ENCODE measurements at places on chromosomes 2 and 18.

- no peak for DNase-seq
Observed at GRCh38 chr2:151638990-151639389, 95.3 kb downstream of the NEB start.

- no peak for DNase-seq
Observed at GRCh38 chr2:114222344-114222743, 220.1 kb upstream of the DPP10 start.

GRCh38 chr18:6374935-6375529 is 39.7 kb downstream of the L3MBTL4 start:
- no peak for DNase-seq

GRCh38 chr2:213046431-213046830 is 105.0 kb downstream of the IKZF2 start:
- DNase-seq: no peak

- DNase-seq: no peak
Observed at GRCh38 chr2:80007777-80008503, 296.6 kb downstream of the LRRTM1 start.

GRCh38 chr18:61503688-61504087 is 170.5 kb downstream of the CDH20 start:
- DNase-seq: no peak

DNA sequence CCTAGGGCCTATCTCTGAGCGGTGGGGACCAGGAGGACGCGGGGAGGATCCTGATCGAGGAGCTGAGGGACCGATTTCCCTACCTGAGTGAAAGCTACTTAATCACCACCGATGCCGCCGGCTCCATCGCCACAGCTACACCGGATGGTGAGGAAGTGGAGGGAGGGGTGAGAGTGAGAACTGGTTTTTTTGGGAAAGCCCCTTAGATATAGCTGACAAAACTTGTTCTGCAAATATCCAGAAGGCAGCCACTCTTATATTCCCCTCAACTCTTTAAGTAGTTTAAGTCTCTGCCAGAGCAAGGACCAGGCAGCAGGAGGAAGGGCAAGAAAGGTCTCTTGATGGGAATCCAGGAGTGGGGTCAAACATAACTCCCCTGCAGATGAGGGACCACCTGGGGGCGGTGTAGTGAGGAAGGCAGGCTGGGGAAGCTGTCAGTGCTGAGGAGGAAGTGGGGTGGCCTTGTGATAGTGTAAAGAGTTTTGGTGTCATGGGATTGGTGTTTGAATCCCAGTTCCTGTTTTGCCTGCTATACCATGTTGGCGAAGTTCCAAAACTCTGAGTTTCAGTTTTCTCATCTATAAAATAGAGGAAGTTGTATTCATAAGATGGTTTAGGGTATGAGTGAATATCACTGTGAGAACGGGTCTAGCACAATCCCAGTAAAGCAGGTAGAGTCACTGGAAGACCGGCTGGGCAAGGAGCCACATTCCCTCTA is 3.4 kb downstream of the NAGK start:
- peak; percentile 86 for DNase-seq

DNA sequence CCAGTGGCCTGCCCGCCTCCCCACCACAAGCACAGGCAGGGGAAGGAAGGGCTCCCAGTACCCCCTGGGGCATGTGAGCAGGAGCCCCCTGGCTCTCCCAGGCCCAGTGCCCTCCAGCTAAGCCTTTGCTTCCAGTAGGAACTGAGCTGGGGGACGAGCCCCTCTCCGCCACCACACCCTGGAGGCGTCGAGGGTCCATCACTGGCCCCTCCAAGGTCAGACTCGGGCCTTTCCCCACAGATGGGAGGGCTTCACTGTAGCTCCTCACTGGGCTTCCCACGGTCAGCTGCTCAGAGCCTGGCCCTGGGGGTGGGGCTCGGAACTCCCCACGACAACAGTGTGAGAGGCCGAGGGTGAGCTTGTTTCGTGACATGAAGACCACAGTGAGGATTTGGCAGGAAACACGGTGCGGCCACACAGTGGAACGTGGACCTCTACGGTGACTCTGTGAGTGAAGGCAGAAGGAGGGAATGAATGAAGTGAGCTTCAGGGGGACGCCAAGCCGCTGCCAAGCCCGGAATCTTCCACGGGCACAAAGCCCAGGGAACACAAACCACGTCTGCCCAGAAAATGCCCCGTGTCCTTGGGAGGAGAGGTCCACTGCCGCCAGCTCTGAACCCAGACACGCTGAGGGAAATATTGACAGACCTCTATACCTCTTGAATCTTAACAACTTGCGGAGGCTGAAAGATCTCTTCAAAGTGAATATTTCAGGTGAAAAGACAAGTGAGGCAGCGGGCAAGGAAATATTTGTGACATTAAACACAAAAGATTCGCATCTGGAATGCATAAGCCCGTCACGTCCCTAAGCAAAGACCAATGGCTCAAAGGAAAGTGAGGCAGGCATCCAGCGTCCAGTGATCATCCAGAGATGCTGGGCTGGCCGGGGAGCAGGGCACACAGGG is 144.8 kb upstream of the GPC1 start:
- DNase-seq: no peak

DNA sequence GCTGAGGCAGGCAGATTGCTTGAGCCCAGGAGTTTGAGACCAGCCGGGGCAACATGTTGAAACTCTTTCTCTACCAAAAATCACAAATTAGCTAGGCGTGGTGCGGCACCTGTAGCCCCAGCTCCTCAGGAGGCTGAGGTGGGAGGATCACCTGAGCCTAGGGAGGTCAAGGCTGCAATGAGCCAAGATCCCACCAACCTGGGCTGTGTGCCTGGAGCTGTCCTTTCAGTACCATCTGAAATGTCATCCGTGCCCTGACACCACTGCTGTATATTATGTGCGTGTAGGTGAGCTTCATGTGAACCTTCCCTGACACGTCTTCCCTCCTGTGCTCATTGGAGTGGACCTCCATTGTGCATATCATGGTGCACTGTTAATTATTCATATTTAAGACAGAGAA is 84.8 kb upstream of the HNRNPA3 start:
- DNase-seq: no peak

DNA sequence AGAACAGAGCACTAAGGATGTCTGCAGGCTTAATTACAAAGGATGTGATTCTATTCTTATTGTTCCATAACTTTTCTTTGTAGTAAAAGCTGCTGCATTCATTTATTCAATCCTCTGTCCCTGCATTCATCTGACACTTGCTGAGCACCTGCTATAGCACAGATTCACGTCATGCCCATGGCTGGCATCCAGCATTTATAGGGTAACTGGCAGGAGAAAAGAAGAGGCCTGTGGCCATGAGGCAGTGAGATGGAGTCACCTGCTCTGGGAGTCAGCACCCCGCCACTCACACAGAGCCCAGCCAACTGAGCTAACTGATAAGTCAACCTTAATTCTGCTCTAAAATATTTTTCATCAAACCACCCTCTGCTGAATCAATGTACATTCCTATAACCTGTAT is 18.3 kb upstream of the CDC42EP3 start:
- DNase-seq: no peak

GRCh38 chr2:133169274-133169912 is 398.9 kb downstream of the NCKAP5 start:
- no peak for DNase-seq

- DNase-seq: peak; percentile 38
Observed at GRCh38 chr2:16628314-16628713, 37.3 kb downstream of the CYRIA start.

- DNase-seq: no peak
Observed at GRCh38 chr18:23115683-23116096, 19.6 kb upstream of the CABLES1 start.

DNA sequence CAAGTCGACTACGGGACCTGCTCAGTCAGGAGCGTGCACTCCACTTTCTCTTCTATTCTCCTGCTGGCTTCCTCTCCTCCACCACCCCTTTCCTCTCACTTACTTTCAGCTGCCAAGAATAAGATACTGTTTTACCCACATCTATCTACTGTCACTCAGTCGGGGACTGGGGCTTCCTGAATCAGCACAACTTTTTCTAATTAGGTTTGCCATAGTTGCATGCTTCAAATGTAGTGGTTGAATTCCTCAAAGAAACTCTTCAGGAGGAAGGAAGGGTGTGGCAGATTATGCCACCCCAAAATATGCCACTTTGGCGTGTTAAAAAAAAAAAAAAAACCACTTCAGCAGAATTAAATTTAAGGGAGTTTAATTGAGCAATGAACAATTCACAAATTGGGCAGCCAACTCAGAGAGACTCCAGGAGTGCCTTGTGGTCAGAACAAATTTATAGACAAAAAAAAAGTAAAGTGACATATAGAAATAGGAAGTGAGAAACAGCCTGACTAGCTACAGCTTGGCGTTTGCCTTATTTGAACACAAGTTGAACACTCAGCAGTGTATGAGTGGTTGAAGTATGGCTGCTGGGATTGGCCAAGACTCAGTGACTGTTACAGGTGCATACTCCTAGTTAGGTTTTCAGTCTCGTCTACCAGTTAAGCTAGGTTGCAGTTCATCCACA is 32.5 kb upstream of the RMDN2 start:
- peak; percentile 57 for DNase-seq

DNA sequence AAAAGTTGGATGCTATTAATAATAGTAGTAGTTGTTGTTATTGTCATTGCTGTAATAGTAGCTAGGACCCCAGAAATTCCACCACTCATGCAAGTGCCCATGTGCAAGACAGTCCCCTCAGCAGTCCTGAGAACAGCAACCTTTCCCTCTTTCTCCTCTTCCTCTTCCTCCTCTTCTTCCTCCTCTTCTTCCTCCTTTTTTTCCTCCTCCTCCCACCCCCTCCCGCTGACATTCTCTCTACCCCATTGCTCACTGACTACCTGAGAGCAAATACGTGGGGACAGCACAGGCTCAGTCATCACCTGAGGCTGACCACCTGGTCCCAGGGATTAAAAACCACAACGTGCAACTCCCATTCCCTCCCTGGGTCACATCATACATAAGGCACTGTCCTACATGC is 41.8 kb downstream of the SMAD7 start:
- DNase-seq: no peak

- DNase-seq: no peak
Observed at GRCh38 chr2:3208179-3208578, 169.4 kb downstream of the EIPR1 start.
